Activated CD8-positive, alpha-beta memory T cell treated with anti-CD3 and anti-CD28 coated beads, Interleukin-2, amount 10 ng/mL, durations not matched to agents 7 days and 5 days (primary cell): ENCODE measurements at places on chromosomes 16 and 17. TPM values are rescaled to one million over a fixed set of nuclear protein-coding genes. Genes with fewer than 3 reads are reported as not detected.
A peak's percentile ranks its signal among the peaks of the same experiment; 100 is the strongest.

DNA sequence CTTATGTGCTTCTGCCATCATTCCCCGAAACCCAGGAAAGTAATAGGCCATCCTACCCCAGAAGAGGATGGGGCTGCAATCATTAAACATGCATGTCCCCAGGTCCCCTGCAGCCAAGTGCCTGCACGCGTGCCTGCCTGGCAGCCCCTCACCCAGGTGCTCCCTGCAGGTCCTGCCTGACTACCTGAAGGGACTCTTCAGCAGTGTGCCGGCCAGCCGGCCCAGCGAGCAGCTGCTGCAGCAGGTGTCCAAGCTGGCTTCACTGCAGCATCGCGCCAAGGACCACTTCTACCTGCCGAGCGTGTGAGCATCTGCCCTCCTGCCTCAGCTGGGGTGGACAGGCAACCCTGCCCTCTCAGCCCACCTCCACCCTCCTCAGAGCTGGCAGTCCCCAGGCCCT lies 16.2 kb upstream of the ALKBH5 start:
- DNase-seq, result no peak

DNA sequence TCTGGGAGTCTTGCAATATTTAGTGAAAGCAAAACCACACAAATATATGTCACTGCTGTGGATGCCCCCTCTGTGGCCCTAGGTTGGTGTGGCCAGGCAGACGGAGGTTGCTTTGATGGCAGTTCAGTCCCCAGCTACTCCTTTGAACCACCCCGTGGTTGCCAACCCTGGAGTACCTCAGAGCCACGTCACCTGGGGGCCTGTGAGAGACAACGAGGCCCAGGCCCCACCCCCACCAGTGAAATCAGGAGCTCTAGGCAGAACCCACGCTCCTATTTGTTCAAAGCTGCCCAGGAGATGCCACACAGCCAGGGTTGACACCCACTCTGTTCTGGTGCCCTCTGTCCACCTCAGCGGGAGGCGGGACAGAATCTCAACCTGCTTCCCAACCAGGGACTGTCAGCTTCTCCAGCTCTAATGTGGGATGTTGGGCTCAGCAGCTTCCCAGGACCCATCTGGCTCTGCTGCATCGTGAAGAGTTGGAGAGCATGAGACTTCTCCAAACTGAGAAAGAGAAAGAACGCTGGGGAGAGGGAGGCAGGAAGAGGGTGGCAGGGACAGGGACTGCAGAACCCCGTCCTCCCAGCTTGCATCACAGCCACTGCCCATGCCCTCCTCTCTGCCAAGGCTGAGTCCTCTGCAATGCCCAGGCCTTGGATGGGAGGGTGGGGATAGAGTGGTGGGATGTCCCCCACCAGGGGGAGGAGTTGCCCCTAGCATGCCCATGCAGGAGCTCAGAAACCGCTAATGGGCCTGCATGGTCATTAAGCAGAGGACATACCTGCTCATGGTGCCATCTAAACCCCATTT lies 81.8 kb downstream of the C16orf78 start:
- DNase-seq, result no peak

DNA sequence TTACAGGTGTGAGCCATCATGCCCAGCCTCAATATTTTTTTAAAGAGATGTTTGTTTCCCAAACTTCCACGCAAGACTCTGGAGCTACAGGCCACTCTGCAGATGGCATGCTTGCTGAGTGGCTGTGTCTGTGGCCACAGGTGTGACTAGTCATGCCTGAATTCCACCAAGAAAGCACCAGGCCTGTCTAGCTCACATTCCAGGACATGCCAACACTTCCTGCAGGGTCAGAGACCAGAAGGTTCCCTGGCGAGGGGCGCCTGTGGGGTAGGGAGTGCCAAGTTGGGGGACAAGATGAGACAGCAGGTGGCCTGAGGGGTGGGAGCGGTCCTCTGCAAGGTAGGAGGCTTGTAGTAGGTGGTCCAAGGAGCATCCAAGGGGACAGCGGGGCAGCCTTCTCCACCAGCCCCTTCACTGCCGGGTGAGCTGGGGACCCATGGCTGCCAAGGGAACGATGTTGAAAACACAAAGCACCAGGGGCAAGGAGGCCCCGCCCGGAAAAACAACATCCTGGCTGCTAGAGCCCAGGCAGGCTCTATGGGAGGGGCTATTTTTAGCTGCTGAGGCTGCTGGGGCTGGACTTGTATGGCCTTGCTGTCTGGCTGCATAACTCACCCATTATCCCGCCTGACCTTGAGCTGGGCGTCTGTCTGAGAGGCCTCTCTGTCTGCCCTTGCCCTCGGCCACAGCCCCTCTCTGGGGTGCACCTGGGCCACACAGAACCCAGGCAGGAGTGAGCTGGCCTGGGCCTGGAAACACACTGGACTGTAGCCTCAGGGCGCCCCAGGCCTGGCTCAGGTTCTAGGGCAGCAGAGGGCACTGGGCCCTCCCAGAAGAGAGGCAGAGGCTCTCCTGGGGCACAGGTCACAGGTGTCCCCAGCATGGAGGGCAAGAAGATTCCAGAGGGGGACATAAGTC lies 5.7 kb downstream of the TRIM47 start:
- DNase-seq, result peak; percentile 87

GRCh38 chr16:50448981-50449380 lies 80.2 kb upstream of the BRD7 start:
- no peak for DNase-seq

DNA sequence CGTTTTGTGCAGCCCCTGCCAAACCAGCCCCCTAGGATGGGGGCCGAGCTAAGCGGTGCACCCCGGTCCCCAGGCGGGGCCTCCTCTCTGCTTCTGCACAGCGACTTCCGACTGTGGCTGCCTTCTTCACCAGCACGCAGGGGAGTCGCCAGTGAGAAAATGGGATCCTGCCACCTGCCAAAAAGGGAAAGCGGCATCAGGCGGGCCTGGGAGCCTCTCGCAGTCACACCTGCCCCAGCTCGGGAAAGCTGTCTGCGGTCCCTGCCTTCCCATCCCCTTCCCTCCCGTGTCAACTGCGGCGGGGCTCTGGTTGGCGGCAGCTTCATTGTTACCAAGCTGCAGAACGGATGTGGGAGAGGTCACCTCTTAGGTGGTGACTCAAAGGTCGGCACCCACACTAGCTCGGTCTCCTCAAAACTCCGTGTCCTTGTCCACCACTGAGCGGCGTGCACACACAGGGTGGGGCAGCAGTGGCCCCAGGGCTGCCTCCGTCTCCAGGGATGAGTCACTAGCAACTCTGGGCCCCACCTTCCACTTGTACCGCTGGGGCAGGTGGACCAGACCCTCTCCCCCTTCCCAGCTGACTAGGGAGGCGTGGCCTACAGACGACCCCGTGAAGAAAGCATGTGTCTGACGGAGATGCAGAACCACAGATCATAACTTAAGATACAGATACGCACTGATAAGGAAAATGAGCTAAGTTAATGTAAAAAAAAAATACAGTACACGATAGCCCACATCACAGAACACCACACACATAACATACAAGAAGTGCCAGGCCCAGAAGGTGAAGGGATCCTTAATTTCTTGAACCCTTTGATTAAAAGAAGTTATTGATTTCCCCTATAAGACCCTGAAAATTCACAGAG lies 1.5 kb upstream of the PCYT2 start:
- DNase-seq, result no peak

GRCh38 chr16:89498839-89499238 lies 8.5 kb upstream of the ANKRD11 start:
- no peak for DNase-seq

- peak; percentile 50 for DNase-seq
Measured at GRCh38 chr16:47779201-47780016, 318.3 kb downstream of the PHKB start.

DNA sequence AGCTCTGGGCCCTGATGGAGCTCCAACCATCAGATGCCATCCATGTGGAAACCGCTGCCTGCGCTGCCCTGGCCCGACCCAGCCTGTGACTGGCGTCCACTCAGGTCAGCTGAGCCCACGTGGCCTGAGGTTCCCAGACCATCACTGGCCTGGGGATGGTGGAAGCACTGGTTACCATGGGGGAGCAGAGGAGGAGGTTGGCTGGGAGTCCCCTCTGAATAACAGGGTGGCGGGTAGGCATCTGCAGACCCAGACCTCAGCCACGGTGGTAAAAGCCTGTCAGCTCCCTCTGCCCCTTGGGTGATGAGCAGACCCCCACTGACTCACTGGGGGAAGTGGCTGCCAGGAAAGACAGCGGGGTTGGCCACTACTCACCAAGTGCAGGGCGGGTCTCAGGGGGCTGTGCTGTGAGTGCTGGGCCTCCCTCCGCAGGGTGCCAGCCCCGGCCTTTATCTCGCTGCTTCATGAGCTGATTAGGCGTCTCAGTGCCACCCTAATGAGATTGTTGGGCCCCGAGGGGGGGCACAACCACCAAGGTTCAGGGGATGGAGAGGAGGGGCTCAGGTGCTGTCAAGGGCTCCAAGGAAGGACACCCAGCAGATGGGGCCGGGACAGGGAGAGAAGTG lies at the start of gene PDE6G:
Gene PDE6G, minus strand, starts transcription at position 425 of the 626 bp plus-strand sequence. CDS start 3,237 bp downstream, outside the sequence.
- DNase-seq, result no peak

- DNase-seq, result no peak
Measured at GRCh38 chr17:15180121-15180561, 85.0 kb downstream of the PMP22 start.

DNA sequence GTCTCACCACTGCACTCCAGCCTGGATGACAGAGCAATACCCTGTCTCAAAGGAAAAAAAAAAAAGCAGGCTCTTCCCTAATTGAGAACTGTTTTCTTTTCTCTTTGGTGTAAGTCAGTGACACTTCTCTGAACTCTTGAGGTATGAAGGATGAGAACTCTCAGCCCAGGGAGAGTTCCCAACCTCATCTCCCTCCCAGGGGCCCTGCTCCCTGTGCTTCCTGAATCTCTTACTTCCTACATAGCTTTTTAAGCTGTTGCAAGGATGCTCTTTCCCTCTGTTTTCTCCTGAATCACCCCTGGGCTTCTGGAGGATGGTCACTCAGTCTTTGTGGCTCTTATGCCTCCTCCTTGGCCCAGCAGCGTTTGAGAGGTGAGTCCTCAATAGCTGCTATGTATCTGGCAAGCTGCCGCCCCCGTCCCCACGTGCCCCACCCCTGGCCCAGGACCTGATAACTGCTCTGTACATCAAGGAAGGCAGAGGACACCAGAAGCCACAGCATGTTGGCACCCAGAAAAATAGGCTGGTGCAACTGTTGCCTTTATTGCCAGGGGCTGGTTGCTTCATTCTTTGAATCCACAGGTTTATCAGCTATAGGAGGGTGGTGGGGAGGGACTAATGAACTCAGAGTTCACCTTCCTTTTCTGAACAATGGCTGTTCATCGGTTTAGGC lies 24.0 kb downstream of the IGF2BP1 start:
- no peak for DNase-seq

GRCh38 chr17:76700270-76700616 lies 10.5 kb downstream of the MXRA7 start:
- DNase-seq, result no peak

GRCh38 chr17:44084131-44084538 lies 13.6 kb downstream of the G6PC3 start:
- no peak for DNase-seq

- DNase-seq, result no peak
Measured at GRCh38 chr17:43212641-43213490, 1.2 kb downstream of the TMEM106A start.

DNA sequence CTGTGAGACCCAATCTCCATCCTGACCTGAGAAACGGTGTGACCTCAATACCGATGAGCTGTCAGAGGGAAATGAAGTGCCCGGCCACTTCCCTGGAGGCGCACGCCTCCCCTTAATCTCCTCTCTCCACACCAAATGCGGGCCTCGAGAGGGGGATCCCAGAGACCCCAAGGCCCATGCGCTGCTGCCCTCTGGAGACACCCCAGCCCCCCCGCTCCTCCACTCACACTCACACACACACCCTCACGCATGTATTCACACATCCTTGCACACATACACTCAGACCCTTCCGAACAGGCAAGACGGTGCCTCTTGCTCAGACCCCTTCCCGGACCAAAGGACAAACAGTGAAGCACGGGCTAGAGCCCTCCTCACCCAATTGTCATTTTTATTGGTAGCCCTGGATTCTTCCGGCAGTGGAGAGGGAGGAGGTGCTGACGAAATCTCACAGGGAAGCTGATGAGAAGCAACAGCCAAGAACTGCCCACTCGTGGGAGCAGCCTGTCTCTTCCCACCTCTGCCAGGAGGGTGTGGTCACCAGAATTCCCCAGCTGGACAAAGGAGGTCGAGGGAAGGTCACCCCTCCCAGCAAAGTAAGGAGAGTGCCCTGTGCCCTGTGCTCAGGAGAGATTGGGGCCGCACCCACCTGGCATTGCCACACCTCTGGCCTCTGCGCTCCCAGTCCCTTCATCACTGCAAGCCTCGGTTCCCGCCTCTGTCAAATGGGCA lies 136.0 kb upstream of the TNRC6C start:
- no peak for DNase-seq

DNA sequence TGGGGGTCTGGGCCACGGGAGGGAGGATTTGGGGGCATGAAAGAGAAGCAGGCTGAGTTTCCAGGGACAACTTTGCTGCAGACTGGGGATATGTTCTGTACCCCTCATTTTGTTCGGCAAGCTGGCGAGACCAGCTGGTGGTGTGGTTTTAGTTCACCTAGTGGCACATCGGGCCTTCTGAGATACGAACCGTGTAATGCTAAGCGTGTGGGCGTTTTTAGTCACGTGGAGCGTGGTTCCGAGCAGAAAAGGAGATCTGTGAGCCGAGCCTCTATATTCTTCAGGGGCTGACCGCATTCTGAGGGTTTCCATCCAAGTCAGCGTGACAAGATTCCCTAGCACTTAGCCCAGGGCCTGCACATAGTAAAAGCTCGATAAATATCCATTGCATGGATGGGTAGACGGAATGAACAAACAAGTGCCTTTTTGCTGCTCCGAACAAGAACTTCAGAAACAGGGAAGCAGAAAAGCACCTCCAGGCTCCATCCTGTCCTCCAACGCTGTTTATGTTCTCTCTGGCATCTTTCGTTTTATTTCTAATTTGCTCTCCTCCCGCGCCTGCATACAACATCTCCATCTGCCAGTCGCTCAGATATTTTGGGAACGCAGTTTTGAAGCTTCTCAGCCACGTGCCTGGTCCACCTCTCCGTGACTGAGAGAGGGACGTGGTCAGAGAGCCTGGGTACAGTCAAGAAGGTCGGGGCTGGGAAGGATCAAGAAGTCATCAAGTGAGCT lies 5.8 kb downstream of the SYT17 start:
- DNase-seq, result no peak

DNA sequence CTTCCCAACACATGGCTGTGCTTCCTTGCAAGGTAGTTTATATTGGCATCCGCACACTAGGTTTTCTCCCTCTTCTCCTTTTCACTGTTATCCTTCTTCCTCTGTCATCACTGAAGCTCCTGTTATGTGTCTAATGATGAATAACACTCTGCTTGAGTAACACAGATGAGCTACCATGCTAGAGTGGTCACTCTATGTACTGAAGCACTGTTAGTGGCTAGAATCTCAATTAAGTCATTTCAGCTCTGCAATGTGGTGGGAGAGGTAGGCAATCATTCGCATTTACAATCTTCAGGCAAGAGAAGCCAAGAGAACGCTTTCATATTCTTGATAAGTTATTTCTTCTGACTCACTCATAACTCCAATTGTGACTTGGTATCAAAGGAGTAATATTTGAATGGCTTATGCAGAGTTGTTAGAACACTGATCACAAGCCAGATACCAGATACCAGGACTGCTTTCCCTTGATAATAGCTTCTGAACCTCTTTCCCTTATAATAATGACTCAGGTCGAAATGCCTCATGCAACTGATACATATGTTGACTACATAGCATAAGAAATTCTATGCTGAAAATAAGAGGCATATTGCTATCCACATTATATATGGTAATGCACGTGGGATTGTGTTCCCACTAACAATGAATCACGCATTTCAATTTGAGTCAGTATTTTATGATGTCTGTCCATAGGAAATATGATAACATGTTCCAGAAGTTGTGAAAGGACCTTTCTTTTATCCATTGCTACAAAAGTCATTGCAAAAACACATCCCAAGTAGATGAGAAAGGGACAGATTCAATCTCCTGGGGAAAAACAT lies 158.0 kb upstream of the HS3ST3A1 start:
- no peak for DNase-seq

DNASE1L2 gene
- total RNA-seq, result 2.0 TPM

SPATA22 gene
- total RNA-seq, result 0.67 TPM
